Heart left ventricle (tissue), 16 donors: ENCODE measurements at places on chromosomes 7 and 10. TPM values are rescaled to one million over a fixed set of nuclear protein-coding genes. Genes with fewer than 3 reads are reported as not detected.

DNA sequence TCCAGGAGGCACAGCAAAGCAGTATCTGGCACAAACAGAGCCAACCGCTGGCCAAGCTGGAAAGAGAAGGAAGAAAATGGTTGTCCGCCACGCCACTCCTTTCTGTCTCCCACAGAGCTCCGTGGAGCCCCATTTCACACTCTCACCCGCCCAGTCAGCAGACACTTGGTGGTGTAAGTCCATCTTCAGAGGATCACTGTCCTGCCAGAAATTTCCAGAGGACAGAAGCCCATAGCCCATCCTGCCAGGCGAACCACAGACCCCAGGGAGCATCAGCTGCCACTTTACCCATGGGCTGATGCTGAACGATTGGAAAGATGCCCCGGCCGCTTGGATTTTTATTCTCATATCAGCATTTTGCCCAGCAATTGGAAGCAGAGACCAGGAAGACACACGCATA is 144.7 kb upstream of the LYZL2 start:
- DNase-seq: no peak

DNA sequence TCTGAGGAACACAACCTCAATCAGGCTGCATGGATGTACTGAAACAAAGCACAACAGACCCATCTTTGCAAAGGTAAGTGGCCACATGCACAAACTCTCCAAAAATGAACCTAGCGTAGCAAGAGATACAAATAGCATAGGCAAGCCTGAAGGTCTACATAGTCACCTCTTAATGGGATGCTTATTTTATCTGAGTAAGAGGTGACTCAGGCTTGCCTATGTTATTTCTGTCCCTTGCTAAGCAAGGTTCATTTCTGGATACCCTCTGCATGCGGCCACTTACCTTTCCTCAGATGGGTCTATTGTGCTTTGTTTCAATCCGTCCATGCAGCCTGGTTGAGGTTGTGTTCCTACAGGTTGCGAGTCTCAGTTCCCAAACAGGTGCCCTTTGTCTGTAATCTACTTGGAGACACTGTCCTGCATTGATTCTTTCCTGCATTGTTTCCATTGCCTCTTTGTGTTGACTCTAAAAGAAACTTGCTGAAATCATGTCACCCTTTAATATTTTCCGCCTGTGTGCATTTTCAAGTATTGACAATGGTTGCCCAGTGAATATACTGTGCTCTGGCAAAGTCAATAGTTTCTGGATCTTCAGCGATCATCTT is 291.8 kb upstream of the LYZL1 start:
- DNase-seq: no peak

- DNase-seq: peak; percentile 17
These were observed 126.8 kb downstream of the ADRA2A start for GRCh38 chr10:111203615-111204014.

- DNase-seq: no peak
These were observed 1227.6 kb downstream of the TYW1 start for GRCh38 chr7:68224041-68224741.

DNA sequence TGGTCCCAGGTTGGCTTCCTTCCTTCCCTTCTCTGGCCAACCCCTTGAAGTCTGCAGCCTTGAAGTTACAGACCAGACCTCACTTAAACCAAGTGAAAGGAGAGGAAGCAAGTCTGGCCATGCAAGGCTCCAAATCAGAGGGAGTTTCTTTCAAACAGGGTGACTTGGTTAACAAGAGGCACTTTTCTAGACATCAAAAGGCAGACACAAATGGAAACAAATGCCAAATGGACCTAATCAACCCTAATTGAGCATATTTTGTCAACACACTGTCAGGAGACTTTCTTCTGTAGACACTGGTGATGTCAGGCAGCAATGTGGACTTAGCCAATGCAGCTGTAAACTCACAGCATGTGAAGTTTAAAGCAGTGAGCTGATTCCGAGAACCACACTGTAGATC is 282.7 kb upstream of the FZD8 start:
- no peak for DNase-seq

Gene SPDYE1
- total RNA-seq: not detected
